ENCODE measurements at places on chromosomes 3 and 15. TPM values are rescaled to one million over a fixed set of nuclear protein-coding genes. Genes with fewer than 3 reads are reported as not detected.

GRCh38 chr3:181790561-181790960 lies 78.8 kb downstream of the SOX2 start:
- no peak for DNase-seq

- DNase-seq, result no peak
Measured at GRCh38 chr15:86892774-86893449, 813.2 kb downstream of the AGBL1 start.

DNA sequence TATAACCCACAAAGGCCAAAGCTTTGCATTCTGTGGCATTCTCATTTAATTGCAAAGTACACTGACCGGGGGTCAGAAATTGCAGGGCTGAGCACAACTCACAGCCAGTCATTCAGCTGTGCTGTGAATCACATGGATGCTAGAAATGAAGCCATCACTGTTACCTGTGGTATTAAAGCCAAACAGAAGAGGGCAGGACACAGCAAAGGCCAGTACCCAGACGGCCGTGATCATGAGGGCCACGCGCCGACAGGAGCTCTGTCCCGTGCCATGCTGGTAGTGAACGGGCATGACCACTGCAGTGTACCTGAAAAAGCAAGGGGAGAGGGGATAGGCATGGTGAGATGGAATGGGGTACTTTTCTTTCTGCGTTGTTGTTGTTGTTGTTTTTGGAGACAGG lies 31.6 kb downstream of the DRD3 start:
- no peak for DNase-seq

Gene ZBBX
- total RNA-seq, result not detected

DNA sequence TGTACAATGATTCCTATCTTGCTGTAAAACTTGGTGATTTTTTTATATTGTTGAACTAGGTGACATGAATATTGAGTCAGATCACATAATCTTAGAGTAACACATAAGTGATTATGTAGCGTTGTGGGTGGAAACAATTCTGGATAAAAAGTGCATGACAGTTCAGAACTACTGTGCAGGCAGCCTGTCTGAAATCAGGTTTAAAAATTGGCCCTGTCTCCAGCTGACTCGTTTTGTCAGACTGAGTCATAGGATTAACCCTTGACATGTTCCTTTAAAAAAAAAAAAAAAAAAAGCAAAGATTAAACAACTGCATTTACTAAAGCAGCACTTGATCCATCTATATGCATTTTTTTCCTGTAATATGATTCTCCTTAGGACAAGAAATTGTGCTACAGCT lies 160.0 kb upstream of the CGNL1 start:
- DNase-seq, result no peak

DNA sequence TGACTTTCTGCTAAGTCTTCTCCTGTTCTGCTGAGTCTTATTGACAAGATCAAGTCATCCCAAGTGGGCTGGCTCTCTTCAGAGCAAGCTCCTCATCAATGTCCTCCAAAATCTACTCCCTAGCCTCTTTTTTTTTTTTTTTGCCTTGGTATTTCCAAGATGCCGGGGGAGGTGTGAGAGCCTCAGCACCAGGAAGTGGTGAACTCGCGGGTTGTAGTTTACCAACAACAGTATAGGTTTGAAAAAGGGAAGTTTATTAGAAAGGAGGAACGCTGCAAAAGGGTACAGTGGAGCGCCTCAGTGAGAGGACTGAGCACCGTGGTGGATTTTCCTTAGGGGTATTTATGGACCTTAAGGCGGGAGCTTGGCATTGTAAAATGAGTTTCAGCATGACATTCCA lies 94.3 kb upstream of the SGO1 start:
- DNase-seq, result peak; percentile 47

GRCh38 chr3:138417559-138417982 lies 16.8 kb upstream of the ESYT3 start:
- DNase-seq, result peak; percentile 74

DNA sequence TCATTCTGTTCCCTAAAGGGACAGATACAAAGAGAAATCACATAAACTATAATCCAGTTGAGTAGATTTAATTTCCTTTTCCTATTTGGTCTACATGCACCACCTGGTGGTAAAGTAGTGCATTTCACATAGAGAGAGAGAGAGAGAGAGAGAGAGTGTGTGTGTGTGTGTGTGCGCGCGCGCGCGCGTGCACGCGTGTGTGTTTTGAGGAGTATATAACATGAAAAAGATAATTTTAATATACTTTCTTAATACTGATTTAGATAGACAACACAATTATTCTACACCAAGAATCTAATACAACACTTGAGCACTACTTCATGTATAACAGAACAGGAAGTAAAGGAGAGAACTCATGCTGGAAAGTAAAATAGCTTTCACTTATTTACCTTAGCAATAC lies 1.1 kb upstream of the FGF7 start:
- DNase-seq, result no peak

- DNase-seq, result no peak
Measured at GRCh38 chr15:72341361-72341760, 21.4 kb upstream of the CELF6 start.

Gene ANKRD63
- not detected for total RNA-seq

- no peak for DNase-seq
Measured at GRCh38 chr3:48353987-48354386, 18.0 kb upstream of the FBXW12 start.

All from activated CD8-positive, alpha-beta memory T cell treated with anti-CD3 and anti-CD28 coated beads, Interleukin-2, amount 10 ng/mL, durations not matched to agents 7 days and 5 days (primary cell).